Testis (tissue), 5 donors: ENCODE measurements at places on chromosomes 16 and 17. TPM values are rescaled to one million over a fixed set of nuclear protein-coding genes. Genes with fewer than 3 reads are reported as not detected.

KRT9 gene
- total RNA-seq, result not detected

DNA sequence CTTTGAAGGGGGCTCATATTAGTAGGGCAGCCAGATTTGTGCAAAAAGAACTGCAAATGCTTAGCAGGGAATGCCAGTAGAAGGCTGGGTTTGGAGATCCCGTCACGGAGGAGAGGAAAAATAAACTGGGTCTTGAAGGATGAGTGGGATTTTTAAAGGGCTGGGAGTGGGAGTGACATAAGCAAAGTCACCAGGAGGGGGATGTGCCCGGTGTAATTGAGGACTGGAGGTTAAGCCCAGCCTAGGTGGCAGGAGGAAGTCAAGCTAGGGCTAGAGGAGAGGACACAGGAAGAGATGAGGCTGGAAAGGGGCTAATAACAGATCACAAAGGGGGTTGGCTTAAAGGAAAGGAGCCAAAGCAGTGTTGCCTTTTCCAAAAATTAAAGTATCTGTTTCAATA is 23.2 kb upstream of the LONP2 start:
- no peak for DNase-seq
- H3K27me3 ChIP-seq, result no peaks in the 10 kb centered on the region

PRSS21 gene
- 130 TPM for total RNA-seq

- H3K4me1 ChIP-seq, result peaks cover 14% of the 10 kb centered on the region
- peak overlapping the region; percentile 75 for H3K27ac ChIP-seq
- no peaks in the 10 kb centered on the region for H3K27me3 ChIP-seq
- DNase-seq, result no peak
- no peaks in the 10 kb centered on the region for H3K36me3 ChIP-seq
Observed at GRCh38 chr16:49620869-49621240, 235.1 kb downstream of the ZNF423 start.

- H3K27ac ChIP-seq, result no peak overlapping the region
- no peaks in the 10 kb centered on the region for H3K27me3 ChIP-seq
- no peak overlapping the region for H3K4me3 ChIP-seq
Observed at GRCh38 chr17:57502811-57503241, 242.3 kb downstream of the CCDC182 start.

DNA sequence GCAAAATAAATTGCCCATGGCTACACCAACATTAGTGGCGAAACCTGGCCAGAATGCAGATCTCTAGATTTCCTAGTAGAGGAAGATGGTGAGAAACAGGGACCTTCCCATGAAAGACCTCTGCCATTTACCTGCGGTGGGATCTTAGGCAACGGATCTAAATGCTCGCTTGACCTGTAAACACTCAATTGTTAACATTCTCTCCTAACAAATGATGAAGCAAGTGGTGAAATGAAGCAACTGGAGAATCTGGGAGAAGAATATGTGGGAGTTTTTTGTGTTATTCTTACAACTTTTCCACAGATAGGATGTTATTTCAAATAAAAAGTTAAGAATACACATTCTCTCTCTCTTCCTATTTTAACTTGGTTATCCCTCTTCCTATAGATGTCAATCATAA is 56.6 kb downstream of the SMG6 start:
- H3K27ac ChIP-seq, result no peak overlapping the region
- no peak for DNase-seq
- H3K4me1 ChIP-seq, result peaks cover 10% of the 10 kb centered on the region
- H3K36me3 ChIP-seq, result no peaks in the 10 kb centered on the region
- H3K27me3 ChIP-seq, result no peaks in the 10 kb centered on the region
- H3K4me3 ChIP-seq, result no peak overlapping the region

ACAP1 gene
- 140 TPM for total RNA-seq

GRCh38 chr17:10169290-10169689 is 29.1 kb downstream of the GAS7 start:
- no peaks in the 10 kb centered on the region for H3K36me3 ChIP-seq
- no peak overlapping the region for H3K4me3 ChIP-seq
- DNase-seq, result no peak
- H3K4me1 ChIP-seq, result no peaks in the 10 kb centered on the region
- H3K27ac ChIP-seq, result no peak overlapping the region

GRCh38 chr16:81413245-81413990 is 31.2 kb upstream of the CMIP start:
- no peaks in the 10 kb centered on the region for H3K27me3 ChIP-seq
- DNase-seq, result no peak
- no peak overlapping the region for H3K4me3 ChIP-seq
- no peaks in the 10 kb centered on the region for H3K4me1 ChIP-seq
- H3K27ac ChIP-seq, result no peak overlapping the region

DNA sequence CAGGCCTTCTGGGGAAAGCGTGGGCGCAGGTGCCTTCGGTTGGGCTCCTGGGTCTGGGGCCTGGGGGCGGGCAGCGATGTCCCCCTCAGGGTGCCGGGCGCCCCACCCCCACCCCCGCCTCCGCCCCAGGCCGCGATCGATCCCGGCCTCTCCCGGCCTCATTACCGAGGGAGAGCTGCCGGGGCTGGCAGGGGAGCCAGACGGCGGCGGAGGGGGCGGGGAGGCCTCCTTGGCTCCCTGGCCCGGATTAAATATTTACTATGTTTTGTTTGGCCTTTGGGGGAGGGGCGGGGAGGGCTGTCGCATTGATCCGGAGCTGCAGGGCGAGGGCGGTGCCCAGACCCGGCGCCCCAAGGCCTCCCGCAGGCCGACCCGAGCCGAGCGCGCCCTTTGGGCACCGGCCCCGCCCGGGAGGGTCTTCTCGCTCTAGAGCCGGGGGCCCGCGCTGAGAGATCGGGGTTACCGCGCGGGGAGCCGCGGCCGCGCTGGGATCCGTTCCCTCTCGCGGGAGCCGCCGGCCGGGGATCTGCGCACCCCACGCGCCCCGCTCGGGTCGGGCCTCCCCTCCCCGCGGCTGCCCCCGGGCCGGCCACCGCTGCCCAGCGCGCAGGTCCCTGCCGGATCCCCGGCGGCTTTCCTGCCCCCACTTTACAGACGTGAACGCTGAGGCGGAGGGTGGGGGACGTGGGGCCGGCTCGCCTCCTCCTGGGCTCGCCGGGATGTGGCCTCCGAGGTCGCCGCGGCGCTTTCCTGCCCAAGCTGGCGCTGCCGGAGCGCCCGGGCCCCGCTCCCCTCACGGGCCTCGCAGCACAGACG is 27.0 kb downstream of the RTN4RL1 start:
- H3K4me1 ChIP-seq, result peaks cover 61% of the 10 kb centered on the region
- peak overlapping the region; percentile 79 for H3K27ac ChIP-seq
- peak; percentile 56 for DNase-seq
- no peaks in the 10 kb centered on the region for H3K36me3 ChIP-seq
- H3K27me3 ChIP-seq, result no peaks in the 10 kb centered on the region

- H3K27me3 ChIP-seq, result no peaks in the 10 kb centered on the region
- no peak overlapping the region for H3K27ac ChIP-seq
- H3K4me1 ChIP-seq, result peaks cover 11% of the 10 kb centered on the region
Observed at GRCh38 chr16:19518388-19518787, 3.5 kb downstream of the GDE1 start.
